ENCODE measurements at places on chromosomes 11 and 22. TPM values are rescaled to one million over a fixed set of nuclear protein-coding genes. Genes with fewer than 3 reads are reported as not detected.

Gene BATF2
- 0.33 TPM for total RNA-seq

Gene PATE2
- not detected for total RNA-seq

Gene NPAS4
- not detected for total RNA-seq

Gene CCT8L2
- not detected for total RNA-seq

Gene IGSF9B
- 22.3 TPM for total RNA-seq

Measured in activated T-cell treated with anti-CD3 and anti-CD28 coated beads, Interleukin-2, amount 50 U/mL, for 4 hours (primary cell).